ENCODE measurements at places on chromosomes 3 and 15.

DNA sequence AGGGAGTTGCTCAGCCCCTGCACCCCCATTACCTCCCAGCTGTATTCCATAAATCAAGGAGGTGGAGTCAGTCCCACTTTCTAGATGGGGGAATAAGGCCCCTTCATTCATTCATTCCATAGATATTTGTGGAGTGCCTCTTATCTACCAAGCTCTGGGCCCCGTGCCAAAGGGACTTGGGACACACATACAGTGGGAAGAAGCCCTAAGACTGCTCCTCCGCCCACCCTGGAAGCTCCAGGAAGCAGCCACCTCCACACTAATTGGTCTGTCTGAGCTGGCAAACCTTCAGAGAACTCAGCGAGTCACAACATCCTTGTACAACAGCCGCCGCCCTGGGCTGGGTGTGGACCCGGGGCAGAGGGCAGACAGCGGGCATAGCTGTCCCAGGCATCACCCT, 6.4 kb downstream of the STRA6 start:
- no peak for DNase-seq

GRCh38 chr15:65936282-65936681, 67.0 kb downstream of the RAB11A start:
- no peak for DNase-seq

GRCh38 chr3:174168026-174168425, 691.1 kb upstream of the NAALADL2 start:
- no peak for DNase-seq

- no peak for DNase-seq
Observed at GRCh38 chr15:85419161-85419560, 38.8 kb downstream of the AKAP13 start.

DNA sequence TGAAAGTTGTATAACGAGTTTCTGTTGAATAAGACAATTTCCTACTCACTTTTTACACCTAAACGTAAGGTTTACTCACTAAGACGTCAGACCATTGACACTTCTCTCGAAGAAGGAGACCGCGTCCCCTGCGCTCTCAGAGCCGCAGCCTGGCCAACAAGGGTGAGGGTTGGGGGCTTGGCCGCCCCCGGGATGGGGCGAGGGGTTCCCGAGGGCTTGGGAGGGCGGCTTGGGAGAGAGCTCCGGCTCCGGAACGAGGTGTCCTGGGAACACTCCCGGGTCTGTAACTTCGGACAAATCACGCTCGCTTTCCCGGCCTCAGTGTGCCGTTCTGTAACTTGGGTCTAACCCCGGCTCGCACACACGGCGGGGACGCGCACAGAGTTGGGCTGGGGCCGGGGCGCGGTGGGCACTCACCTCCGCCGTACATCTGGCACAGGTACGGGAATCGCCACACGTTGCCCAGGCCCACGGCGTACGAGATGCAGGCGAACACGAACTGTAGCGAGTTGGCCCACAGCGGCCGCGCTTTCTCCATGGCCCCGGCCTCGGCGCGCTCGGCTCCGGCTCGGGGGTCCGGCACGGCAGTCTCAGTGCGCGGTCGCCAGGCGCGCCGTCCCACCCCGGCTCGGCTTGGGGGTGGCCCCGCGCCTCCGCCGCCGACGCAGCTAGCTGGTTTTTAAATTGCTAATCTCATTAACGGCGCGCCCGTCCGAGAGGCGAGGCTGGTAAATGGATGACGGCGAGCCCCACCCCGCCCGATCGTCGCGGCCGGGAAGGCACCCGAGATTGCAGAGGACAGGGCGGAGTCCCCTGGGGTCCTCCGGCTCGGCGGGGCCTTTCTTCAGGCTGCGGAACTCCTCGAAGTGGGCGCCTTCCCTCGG, at the start of gene SLC6A20:
Gene SLC6A20, minus strand, starts transcription at position 655 of the 884 bp plus-strand sequence. Its CDS starts 117 bp downstream, at position 538.
- no peak for DNase-seq
